RWPE2 (cell line): ENCODE measurements at places on chromosomes 4 and X.
A peak's percentile ranks its signal among the peaks of the same experiment; 100 is the strongest.

- no peak overlapping the region for H3K27ac ChIP-seq
- no peaks in the 10 kb centered on the region for H3K4me1 ChIP-seq
- no peak for DNase-seq
- no peaks in the 10 kb centered on the region for H3K27me3 ChIP-seq
Measured at GRCh38 chr4:74944354-74944793, 11.5 kb downstream of the PARM1 start.

DNA sequence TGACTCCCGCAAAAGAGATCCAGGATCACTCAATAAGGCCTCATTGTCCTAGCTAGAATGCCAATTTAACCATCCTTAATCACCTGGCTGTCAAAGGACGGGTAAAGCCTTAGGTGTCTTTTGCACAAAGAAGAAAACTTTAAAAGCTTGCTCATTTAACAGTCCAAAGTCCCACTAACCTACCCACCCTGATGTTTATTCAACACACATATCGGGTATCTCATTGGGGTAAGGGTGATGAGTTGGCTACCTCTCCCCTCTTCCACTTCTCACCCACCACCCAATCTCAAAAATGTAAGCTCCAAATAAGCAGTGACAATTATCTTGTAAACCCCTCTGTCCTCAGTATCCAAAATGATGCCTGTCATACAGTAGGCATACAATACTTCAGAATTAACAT lies 988 bp upstream of the SRD5A3 start:
- no peak overlapping the region for H3K27ac ChIP-seq
- no peak overlapping the region for H3K4me3 ChIP-seq
- no peak for DNase-seq
- no peaks in the 10 kb centered on the region for H3K36me3 ChIP-seq

DNA sequence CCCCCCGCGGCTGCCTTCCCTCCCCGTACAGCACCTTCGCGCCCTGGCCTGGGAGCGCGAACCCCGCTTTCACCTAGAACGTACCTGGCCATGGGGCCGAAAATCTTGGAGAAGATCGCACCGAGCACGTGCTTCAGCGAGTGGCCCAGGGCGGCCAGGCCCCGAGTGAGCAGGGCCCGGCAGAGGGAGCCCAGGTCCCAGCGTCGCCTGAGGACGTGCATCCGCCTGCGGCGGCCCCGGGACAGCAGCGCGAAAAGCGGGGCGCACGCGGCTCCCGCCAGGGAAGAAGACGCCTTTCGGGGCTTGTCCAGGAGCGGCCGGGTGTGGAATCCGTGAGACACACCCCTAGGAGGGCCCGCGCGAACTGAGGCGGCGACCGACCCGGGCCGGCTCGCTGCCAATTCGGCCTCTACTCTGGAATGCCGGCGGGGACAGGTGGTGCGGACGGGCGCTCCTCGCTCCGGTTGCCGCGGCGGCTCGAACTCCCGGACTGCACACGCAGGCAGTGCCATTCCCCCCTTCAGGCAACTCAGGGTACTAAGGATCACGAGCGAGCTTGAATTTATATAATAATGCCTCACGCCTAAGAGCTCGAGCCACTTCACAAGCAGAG lies at the start of gene HS6ST2:
HS6ST2 (minus strand) TSS at position 539 of the 613 bp plus-strand sequence.
- peak within 1 kb of the TSS; percentile 36 for H3K4me3 ChIP-seq
- no peaks in the 10 kb centered on the region for H3K36me3 ChIP-seq
- DNase-seq, result no peak

- H3K4me3 ChIP-seq, result no peak overlapping the region
- no peak for DNase-seq
- H3K4me1 ChIP-seq, result no peaks in the 10 kb centered on the region
- no peaks in the 10 kb centered on the region for H3K27me3 ChIP-seq
Measured at GRCh38 chr4:56995525-56995924, 16.8 kb downstream of the POLR2B start.

GRCh38 chr4:111921714-111922113 lies 223.5 kb upstream of the FAM241A start:
- no peak overlapping the region for H3K4me3 ChIP-seq
- no peaks in the 10 kb centered on the region for H3K4me1 ChIP-seq

DNA sequence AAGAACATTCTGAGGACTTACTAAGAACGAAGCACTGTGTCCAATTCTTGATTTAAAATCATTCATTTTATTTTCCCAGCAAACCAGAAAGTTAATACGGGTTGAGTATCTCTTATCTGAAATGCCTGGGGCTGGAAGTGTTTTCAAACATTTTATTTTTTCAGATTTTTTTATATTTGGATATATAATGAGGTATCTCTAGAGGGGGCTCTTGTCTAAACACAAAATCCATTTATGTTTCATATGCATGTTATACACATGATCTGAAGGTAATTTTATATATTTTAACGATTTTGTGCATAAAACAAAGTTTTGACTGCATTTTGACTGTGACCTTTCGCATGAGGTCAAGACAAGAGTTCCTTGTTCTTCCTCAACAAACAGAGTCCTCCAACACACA lies 320.9 kb downstream of the ASMT start:
- H3K4me1 ChIP-seq, result no peaks in the 10 kb centered on the region
- H3K36me3 ChIP-seq, result no peaks in the 10 kb centered on the region
- DNase-seq, result no peak
- no peak overlapping the region for H3K27ac ChIP-seq
- H3K4me3 ChIP-seq, result no peak overlapping the region

GRCh38 chrX:104659005-104659744 lies 93.2 kb downstream of the IL1RAPL2 start:
- H3K4me1 ChIP-seq, result peaks cover 16% of the 10 kb centered on the region
- no peak overlapping the region for H3K4me3 ChIP-seq

DNA sequence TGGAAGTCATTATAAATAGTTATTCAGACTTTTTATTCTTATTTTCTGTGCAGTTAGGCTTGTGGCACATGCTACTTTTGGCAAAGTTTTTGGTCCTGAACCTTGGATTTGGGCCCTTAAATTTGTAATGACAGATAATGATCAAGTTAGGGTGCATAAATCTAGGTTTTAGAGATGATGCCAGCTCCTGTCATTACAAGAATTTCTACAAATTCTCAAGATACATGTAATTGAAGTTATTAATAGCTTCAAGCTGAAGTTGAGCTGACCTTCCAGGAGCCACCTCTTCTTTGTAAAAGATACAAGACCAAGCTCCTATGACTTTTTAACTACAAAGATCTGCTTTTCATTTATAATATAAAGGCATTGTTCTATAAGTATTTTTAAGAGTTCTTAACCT lies 255.6 kb upstream of the UGT8 start:
- H3K4me1 ChIP-seq, result no peaks in the 10 kb centered on the region
- no peaks in the 10 kb centered on the region for H3K36me3 ChIP-seq
- H3K27ac ChIP-seq, result no peak overlapping the region
- no peaks in the 10 kb centered on the region for H3K27me3 ChIP-seq
- H3K4me3 ChIP-seq, result no peak overlapping the region
- DNase-seq, result no peak

DNA sequence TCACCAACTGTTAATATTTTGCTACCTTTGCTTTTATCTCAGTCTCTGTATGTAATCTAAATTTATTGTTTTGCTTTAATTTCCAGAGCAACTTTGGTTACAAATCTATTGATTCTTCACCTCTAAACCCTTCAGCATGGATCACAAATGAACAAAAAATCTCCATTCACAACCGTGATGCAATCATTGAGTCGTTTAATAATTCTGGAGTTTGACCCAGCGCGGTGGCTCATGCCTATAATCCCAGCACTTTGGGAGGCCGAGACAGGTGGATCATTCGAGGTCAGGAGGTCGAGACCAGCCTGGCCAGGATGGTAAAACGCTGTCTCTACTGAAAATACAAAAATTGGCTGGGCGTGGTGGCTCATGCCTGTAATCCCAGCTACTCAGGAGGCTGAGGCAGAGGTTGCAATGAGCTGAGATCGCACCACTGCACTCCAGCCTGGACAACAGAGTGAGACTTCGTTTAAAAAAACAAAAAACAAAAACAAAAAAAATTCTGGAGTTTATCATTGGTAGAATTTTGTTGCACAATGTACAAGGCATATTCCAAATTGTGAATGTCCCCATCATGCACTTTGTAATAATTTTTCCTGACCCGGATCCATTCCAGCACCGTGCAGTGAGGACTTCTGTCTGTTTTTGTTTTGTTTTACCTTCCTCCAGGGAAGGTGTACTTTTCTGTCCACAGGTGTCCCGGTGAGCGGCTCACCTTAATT lies 2.3 kb upstream of the IDUA start:
- no peaks in the 10 kb centered on the region for H3K27me3 ChIP-seq
- no peaks in the 10 kb centered on the region for H3K36me3 ChIP-seq
- no peak overlapping the region for H3K4me3 ChIP-seq
- DNase-seq, result no peak
- no peak overlapping the region for H3K27ac ChIP-seq
- peaks cover 9% of the 10 kb centered on the region for H3K4me1 ChIP-seq

DNA sequence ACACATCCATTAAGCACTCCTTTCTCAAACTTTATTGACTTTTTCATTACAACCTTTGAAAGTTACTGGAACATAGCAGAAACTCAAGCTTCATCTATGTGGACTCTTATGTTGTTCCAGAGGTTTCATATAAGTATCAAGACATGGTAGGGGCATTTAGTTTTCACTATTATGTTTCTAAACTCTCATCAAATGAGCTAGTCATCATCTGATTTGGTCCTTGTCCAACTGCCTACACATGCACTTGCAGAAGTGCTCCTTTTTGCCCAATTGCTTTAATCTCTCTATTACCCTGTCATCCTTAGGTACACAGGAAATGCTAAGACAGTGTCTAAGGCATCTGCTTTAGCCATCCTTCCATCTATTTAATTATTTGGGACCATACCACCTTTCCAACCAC lies 42.2 kb upstream of the EPGN start:
- no peak overlapping the region for H3K4me3 ChIP-seq
- H3K27ac ChIP-seq, result no peak overlapping the region
- H3K36me3 ChIP-seq, result no peaks in the 10 kb centered on the region
- no peaks in the 10 kb centered on the region for H3K27me3 ChIP-seq
- DNase-seq, result no peak
- peaks cover 39% of the 10 kb centered on the region for H3K4me1 ChIP-seq

- no peaks in the 10 kb centered on the region for H3K27me3 ChIP-seq
- H3K27ac ChIP-seq, result peak overlapping the region; percentile 59
- peaks cover 25% of the 10 kb centered on the region for H3K4me1 ChIP-seq
- no peak for DNase-seq
- peaks cover 17% of the 10 kb centered on the region; the same call in 1 of the 2 replicates for H3K36me3 ChIP-seq
- H3K4me3 ChIP-seq, result no peak overlapping the region
Measured at GRCh38 chr4:169159624-169160171, 111.1 kb downstream of the SH3RF1 start.

- H3K4me3 ChIP-seq, result no peak overlapping the region
- H3K4me1 ChIP-seq, result peaks cover 11% of the 10 kb centered on the region
- no peaks in the 10 kb centered on the region for H3K36me3 ChIP-seq
- no peak overlapping the region for H3K27ac ChIP-seq
Measured at GRCh38 chr4:83574247-83574646, 38.3 kb downstream of the GPAT3 start.

DNA sequence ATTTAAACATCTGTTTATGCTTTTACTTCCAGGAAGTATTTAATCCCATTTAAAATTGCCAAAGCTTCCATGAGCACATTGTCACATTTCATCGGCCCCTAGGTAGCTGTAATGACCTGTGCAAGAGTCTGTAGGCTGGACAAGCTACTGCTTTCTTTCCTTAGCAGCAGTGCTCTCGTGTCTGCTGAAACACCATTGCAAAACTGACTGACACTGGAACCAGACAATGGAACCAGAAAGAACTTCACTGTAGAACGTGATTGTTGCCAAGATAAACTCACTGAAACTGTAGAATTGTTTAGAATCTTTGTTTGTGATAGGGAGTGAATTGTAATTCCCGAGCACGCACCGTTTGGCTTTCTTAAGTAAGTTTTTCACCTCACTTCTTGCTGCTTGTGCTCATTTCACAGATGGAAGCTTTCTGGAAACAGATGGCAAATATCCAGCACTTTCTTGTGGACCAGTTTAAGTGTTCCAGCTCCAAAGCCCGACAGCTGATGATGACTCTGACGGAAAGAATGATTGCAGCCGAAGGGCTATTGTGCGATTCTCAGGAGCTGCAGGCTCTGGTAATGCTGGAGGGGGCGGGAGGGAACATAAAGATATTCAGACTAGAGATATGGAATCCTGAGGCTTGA lies 36.9 kb downstream of the EVC start:
- H3K36me3 ChIP-seq, result peaks cover 63% of the 10 kb centered on the region
- H3K27me3 ChIP-seq, result no peaks in the 10 kb centered on the region
- H3K4me1 ChIP-seq, result peaks cover 45% of the 10 kb centered on the region
- H3K27ac ChIP-seq, result peak overlapping the region; percentile 84

- no peaks in the 10 kb centered on the region for H3K27me3 ChIP-seq
- no peak overlapping the region for H3K4me3 ChIP-seq
- peaks cover 42% of the 10 kb centered on the region for H3K36me3 ChIP-seq
- H3K4me1 ChIP-seq, result no peaks in the 10 kb centered on the region
- no peak for DNase-seq
- H3K27ac ChIP-seq, result no peak overlapping the region
Measured at GRCh38 chr4:163127621-163128020, 39.1 kb downstream of the NAF1 start.

- no peaks in the 10 kb centered on the region for H3K27me3 ChIP-seq
- H3K27ac ChIP-seq, result no peak overlapping the region
- no peaks in the 10 kb centered on the region for H3K36me3 ChIP-seq
- DNase-seq, result no peak
- no peaks in the 10 kb centered on the region for H3K4me1 ChIP-seq
- H3K4me3 ChIP-seq, result no peak overlapping the region
Measured at GRCh38 chrX:85024044-85024443, 20.4 kb downstream of the APOOL start.

GRCh38 chrX:34058005-34058404 lies 74.1 kb downstream of the FAM47A start:
- no peak overlapping the region for H3K4me3 ChIP-seq
- H3K36me3 ChIP-seq, result no peaks in the 10 kb centered on the region
- no peak for DNase-seq
- no peaks in the 10 kb centered on the region for H3K27me3 ChIP-seq

- no peaks in the 10 kb centered on the region for H3K36me3 ChIP-seq
- H3K4me3 ChIP-seq, result no peak overlapping the region
- H3K27ac ChIP-seq, result no peak overlapping the region
- peaks cover 11% of the 10 kb centered on the region for H3K4me1 ChIP-seq
Measured at GRCh38 chrX:7117587-7117986, 29.9 kb upstream of the STS start.

GRCh38 chr4:47010912-47011446 lies 17.6 kb upstream of the GABRA4 start:
- H3K36me3 ChIP-seq, result no peaks in the 10 kb centered on the region
- no peak for DNase-seq
- no peak overlapping the region for H3K4me3 ChIP-seq
- H3K4me1 ChIP-seq, result no peaks in the 10 kb centered on the region

- H3K4me3 ChIP-seq, result no peak overlapping the region
- H3K36me3 ChIP-seq, result no peaks in the 10 kb centered on the region
- DNase-seq, result no peak
- H3K27ac ChIP-seq, result no peak overlapping the region
Measured at GRCh38 chrX:27354021-27354420, 109.1 kb downstream of the PPP4R3C start.

- no peak overlapping the region for H3K4me3 ChIP-seq
- H3K27me3 ChIP-seq, result no peaks in the 10 kb centered on the region
- H3K4me1 ChIP-seq, result peaks cover 8% of the 10 kb centered on the region
- H3K36me3 ChIP-seq, result no peaks in the 10 kb centered on the region
Measured at GRCh38 chrX:38277136-38277535, 50.2 kb downstream of the RPGR start.

GRCh38 chr4:140626661-140627376 lies 58.1 kb upstream of the UCP1 start:
- H3K27me3 ChIP-seq, result no peaks in the 10 kb centered on the region
- DNase-seq, result no peak
- H3K36me3 ChIP-seq, result peaks cover 11% of the 10 kb centered on the region
- no peak overlapping the region for H3K4me3 ChIP-seq
